ENCODE measurements at places on chromosomes 7 and 10.

DNA sequence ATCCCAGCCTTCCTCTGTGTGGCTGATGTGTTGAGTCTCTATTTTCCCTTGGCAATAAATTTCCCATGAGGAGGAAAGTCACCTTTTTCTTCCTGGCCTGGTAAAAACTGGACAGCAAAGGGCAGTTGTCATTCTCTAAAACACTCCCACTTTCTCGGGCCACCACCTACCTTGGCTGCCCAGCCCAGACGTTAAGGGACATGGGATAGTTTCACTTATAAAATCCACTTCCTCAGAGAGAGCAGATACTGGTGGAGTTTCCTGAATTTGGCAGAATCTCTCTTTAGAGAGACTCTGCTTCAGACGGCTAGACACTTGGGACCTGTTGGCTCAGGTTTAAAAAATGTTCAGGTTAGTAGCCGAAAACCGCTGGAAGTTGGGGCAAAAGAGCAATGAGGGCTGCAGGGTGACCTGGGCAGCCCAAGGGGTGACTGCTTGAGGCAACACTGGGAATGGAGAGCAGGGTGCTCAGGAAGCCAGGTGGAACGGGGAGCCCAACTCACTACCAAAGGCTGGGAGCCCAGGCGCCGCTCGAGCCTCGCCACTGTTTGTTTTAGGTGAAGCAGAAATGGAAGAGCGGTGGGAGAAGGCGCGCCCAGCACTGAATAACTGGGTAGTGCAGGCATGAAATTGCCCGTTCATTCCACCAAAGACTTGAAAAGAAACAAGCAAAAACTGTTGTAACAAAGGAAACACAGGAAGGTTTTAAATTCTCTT lies 186.1 kb downstream of the TRIL start:
- no peak for DNase-seq

DNA sequence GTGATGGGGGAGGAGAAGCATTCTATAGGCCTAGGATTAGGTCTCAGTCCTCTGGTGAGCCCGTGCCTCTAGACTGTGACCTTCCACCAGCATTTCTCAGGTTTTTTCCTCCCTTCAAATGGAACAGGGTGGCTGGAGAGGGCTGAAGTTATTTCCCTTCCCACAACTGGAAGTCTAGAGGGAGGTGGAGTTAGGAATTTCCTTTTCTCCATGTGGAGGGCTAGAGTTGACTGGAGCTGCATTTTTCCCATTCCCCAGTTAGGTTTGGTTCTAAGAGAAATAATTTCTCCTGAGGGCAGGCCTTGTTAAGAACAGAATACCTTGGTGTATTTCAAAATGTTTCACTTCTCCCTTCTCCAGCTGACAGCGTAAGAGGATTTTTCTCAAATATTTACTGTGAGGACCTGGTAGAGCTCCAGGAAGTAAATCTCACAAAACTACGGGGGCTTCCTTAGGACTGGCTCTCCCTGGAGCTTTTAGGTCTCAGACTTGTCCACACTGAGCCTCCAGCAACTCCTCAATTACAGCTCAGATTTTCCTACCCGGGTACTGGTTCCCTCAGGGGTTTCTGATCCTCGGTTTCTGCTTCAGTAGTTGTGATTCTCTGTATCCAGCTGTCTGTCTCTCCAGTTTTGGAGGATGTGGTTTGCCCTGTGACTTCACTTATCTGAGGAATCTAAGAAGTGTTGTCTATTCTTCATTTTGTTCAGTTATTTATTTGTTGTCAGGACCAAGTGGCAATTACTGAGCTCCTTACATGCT lies 6.0 kb upstream of the REEP3 start:
- no peak for DNase-seq

DNA sequence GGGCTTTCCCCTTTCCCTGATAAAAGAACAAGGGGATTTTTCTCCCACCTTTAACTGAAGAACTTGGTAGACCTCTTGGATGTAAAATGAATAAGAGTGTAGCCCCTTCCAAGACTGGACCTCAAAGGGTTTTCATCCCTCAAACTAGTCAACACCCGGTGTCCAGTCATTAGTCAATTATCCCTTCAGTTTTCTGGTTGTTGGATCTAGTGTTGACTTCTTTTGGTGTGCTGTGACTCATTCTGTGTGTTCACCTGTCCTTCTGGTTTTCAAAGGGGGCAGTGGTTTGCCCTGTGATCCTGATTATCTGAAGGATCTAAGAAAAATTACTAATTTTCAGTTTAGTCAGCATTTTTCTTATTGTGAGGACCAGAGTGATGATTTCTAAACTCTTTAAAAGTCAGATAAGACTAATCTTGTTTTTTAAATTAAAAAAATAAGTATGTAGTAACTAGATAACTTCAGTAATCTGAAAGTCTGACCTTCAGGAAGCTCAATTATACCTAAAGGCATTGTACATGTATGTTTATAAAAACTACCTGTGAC lies 583.5 kb downstream of the CNTNAP2 start:
- DNase-seq: no peak

GRCh38 chr10:61301575-61301974 lies 151.6 kb downstream of the TMEM26 start:
- no peak for DNase-seq

DNA sequence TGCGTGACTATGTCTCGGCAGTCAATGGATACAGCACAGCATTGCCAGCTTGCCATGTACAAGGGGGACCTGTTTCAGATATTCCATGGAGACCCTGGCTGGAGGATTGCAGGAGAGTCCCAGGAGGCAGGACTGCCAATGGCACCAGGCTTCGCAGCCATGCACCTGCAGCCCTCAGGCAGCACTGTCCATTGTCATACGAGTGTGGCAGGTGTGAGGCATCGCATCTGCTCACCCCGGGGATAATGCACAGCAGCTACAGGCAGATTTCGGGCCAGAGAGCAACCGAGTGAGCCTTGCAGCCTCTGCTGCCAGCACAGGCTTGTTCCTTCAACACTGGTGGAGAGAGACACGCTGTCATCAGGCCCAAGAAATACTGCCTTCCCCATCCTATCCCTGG lies 415.1 kb downstream of the PAXIP1 start:
- no peak for DNase-seq

DNA sequence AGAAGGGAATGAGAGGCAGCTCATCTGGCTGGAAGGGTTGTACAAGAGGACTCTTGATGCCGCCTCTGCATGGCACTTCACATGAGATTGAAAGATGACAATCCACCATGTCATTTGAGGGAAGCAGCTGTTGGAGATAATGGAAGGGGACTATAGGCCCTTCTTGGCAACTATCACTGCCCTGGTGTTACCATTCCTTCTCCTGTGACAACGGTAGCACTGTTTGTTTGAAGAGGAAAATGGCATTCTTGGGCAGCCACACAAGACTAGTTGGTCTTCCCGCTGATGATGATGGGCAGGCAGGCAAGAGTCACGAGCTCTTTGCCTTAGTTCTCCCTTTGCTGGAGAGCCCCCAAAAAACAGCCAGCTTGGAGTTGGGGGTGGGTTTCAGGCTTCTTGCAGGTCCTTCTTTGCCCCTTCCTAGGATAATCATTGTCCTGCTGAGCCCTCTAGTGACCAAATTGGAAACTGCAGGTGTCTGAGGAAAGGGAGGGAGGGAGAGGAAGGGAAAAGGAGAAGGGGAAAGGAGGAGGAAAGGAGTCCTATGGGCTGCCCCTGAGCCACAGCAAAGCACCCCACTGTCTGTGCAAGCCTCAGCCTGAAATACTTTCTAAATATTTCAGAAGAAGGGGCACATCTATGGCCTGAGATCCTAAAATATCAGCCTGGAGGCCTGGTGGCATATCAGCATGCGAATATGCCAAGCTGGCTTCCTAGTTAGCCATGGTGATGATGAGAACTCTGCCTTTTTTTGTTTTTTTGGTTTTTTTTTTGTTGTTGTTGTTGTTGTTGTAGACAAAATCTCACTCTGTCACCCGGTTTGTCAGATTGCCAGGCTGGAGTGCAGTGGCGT lies 165.6 kb upstream of the KMT2E start:
- DNase-seq: peak; percentile 27

DNA sequence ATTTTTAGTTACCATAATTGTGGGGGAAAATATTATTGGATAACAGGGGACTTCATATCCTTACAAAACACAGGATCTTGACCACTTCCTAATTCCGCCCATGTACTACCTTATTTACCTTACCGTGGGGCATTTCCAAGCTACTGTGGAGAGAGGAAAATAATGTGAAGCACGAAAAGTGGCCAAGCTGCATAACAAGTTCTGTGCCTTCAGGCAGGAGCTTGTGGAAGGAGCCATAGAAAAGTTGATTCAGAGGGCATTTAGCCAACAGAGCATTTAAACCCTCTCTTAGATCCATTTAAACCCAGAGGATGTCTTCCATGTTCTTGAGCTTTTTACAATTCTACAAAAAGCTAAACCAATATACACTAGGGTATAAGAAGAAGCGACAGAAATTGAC lies 41.6 kb downstream of the DNAJB9 start:
- DNase-seq: no peak

GRCh38 chr7:99768471-99768870 lies 15.5 kb downstream of the CYP3A4 start:
- no peak for DNase-seq

DNA sequence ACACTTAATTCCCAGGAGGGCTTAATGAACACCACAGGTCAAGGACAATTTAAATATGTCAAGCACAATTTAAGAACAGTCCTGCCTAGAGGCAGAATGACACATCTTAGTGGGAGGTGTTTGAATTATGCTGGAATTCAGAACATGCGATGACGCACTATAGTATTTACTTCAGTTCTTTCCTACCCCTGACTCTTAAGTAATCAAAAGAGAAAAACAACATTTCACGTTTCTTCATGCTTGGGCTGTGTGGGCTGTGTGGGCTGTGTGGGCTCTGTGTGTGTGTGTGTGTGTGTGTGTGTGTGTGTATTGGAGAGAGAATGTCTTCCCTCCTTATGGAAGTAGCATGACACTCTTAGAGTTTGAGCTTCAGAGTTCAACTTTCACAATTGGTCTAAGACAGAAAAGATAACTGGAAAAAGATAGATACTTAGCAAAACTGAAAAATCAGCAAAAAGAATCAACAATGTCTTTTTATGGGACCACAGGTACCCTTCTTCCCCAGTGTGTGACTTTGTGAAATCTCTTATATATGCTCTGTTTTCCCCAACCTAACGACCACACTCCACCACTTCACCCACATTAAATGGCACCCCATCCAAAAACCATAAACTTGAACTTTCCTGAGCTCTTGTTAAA lies 33.7 kb upstream of the CABCOCO1 start:
- DNase-seq: no peak

DNA sequence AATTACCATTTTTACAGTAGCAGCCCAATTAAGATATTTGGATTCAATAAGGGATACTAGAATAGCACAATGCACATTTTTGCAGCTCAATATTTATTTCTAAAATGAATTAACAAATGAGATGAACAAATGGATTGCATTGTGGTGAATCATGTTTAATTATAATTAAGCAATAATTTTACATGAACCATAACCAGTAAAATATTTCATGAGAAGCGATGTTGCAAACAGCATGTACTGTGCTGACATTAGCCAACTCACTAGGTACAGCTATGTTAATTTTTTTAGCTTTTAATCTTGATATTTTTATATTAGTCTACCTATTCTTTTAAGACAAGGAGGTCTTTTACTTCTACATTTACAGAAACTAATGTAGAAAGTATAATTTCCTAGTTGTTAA lies 399.1 kb upstream of the AKR1E2 start:
- no peak for DNase-seq

- DNase-seq: no peak
Measured at GRCh38 chr7:148735141-148735540, 36.4 kb downstream of the CUL1 start.

DNA sequence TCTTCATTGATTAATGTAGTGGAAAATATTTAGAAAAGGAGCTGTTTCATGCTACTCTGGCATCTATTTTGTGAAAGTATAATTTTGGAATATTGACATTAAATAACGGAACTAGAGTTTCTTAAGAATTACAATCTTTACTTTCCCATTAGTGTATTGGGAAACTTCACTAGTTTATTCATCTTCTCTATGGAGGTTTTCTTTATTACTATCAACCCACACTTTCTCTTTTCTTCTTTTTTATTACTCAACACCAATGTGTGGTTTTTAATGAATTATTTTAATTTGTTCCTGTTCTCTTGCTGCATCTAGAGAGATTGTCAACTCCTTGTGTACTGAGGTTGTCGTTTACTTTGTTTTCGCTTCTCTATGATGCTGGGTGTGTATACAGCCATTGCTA lies 20.4 kb upstream of the ITGB8 start:
- no peak for DNase-seq

DNA sequence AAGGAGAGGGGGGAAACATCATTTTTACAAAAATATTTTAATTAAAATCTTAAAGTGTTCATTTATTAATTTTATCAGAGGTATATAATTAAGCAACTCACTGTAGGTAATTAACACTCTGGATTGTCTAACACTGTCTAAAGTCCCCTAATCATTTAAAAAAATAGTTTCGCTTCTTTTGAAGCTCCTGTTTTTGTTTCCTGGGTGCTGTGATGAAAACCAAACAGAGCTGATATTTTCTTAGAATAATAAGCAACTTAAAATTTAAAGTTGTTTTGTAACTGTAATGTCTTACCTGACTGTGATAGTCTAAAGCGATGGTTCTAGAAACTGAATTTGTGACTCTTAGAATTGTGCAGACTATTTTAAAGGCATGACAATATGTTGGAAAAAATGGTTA lies 961.0 kb downstream of the GATA3 start:
- no peak for DNase-seq

DNA sequence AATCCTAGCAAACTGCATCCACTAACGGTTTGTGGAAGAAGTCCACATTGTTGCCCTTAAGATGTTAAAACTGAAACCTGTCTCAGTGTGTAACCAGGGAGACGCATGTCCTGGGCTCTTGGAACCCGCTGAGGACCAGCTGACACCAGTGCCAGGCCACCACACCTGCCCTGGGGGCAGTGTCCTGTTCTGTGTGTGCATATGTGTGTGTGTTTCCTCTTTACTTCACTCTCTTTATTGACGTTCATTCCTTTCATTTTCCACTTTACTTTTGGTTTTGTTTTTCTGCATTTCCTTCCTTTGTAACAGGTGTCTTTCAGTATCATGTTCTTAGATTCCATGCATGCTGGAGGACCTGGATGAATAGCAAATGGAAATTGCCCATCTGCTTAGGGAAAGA lies 83.8 kb downstream of the TEX36 start:
- DNase-seq: no peak

DNA sequence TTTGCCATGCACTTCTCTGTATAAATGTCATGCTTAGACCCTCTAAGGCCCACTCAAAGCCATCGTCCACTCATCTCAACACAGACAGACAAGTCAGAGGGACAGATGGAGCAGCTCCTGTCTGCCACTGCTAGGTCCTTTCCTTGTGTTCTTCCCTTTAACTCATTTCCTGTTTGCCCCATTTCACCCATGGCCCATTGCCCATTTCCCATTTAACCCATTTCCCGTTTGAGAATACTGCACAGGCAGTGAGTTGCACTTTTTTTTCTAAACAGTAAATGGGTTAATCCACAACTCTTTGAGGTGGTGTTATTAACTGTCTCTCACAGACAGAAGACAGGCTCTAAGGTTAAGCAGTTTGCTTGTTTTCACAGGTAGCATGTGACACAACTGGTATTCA lies 179.3 kb downstream of the NPSR1 start:
- DNase-seq: no peak

All from naive thymus-derived CD4-positive, alpha-beta T cell (primary cell).